ENCODE measurements at places on chromosomes 6 and 20.

- DNase-seq, result peak; percentile 50
These were observed 27.3 kb downstream of the NQO2 start for GRCh38 chr6:3026791-3027626.

- no peak for DNase-seq
These were observed 122.8 kb downstream of the CCDC170 start for GRCh38 chr6:151616600-151616999.

DNA sequence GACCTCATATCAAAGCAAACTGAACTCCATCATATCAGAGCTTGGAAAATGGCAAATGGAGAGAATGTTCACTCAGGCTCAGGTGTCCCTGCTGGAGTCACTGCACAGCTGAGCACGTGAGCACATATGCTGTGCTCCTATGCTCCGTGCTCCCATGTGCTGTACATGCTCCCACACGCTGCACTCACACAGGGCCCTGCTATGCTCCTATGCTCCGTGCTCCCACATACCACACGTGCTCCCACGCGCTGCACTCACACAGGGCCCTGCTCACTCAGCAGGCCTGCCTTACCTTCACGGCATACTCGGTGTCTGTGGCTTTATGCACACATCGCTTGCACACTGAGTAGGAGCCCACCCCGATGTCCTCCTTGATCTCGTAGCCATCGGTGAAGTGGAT, 65.7 kb upstream of the MPC1 start:
- no peak for DNase-seq

DNA sequence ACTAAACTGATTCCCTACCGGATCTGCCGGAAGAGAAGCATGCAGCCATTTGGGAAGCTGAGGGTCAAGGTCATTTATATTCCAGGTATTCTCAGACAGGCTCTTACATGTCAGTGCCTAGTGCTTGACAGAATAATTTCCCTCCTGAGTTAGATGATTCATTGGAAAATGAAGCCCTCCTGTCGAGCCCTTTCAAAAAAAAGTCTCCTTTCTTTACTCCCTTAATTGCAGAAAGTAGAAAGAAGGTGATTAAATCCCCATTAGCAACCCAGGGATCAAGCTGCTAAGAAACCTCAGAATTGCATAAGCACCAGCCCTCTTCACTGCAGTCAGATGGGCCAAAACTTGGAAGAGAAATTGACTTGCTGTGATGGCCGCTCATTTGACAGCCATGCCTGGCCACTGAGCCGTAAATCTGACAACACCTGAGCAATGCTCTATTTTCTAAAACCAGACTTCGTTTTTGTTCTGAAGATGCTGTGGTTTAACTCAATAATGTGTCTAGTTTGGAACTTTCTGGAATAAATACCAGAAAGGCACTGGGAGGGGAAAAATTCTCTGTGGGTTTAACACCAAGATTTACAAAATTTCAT, 61.0 kb upstream of the ARMH2 start:
- DNase-seq, result no peak

DNA sequence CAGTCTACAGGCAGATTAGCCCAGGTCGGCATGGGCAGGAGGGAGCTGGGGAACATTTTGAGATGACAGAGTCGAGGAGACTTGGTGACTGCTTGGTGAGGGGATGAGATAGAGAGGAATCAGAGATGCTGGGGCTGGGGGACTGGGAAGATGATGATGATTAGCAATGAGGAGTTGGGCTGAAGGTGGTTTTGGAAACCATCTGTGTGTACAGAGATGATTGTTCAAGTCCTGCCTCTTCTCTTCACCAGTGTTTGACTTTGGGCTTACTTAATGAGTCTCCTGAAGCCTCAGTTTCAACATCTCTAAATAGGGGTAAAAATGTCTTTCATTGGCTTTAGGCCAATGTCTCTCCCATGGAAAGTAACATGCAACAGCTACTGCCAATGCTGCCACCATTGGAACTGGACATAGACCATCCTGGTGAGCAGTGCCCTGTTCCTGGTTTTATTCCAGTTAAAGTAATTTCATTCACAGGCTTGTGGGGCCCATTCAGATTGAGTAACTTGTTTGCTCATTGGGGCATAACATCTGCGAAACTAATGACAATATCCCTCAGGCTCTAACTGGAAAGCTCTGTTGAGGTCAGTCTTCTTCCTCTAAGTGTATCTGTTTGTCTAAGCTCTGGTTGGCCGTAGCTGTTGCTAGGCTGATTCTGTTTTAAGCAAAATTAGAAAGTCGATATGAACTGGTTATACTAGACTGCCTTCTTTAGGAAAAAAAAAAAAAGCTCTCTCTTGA, 99.1 kb downstream of the ARMC2 start:
- no peak for DNase-seq

DNA sequence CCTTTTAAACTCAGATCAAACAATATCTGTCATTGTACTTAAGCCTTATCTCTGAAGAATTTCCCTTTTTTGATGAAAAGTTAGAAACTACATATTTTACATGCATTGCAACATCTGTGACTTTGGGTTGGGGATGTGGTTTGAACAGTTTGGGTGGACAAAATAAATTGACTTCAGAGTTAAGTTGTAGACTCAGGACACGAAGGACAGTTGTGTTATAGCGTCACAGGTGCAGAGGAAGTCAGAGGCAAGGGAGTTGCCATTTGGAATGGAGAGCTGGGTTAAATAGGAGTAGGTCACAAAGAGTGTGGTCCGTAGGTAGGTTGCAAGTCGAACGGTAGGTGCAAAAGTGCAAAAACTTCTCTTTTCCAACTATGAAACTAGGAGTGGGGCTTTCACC, 46.0 kb downstream of the ZFAND3 start:
- DNase-seq, result no peak

DNA sequence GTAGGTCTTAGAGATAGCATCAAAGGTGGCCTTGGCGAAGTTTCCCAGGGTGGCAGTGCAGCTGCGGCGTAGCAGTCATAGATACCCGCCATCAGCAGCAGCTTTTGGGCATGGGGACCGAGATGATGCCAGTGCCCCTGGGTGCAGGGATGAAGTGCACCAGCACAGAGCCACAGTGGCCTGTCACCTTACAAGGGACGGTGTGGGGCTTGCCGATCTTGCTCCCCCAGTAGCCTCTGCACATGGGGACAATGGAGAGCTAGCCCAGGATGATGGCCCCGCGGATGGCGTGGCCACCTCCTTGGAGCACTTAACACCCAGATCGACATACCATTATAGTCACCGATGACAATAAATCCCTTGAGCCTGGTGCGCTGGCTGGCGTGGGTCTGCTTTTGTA, 195.5 kb downstream of the ZMYND8 start:
- DNase-seq, result no peak

GRCh38 chr20:48298851-48299484, 513.7 kb upstream of the SULF2 start:
- DNase-seq, result no peak

DNA sequence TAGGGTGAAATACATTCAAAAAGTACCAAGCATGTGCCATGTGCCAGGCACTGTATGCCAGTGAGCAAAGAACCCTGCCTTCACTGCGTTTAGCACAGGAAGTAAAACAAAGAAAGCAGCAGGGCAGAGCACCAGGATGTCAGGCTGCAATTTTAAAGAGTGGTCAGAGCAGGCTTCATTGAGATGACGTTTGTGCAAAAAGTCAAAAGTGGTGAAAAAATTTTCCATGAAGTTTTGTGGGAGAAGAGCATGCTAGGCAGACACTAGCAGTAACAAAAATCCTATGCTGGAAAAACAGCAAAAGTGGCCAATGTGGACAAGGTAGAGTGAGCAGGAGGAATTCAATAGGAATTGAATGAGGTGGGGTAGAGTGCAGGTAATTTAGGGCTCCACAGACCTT, 31.3 kb downstream of the AKIRIN2 start:
- DNase-seq, result no peak

- no peak for DNase-seq
These were observed 6.5 kb upstream of the ZSCAN9 start for GRCh38 chr6:28218312-28219248.

DNA sequence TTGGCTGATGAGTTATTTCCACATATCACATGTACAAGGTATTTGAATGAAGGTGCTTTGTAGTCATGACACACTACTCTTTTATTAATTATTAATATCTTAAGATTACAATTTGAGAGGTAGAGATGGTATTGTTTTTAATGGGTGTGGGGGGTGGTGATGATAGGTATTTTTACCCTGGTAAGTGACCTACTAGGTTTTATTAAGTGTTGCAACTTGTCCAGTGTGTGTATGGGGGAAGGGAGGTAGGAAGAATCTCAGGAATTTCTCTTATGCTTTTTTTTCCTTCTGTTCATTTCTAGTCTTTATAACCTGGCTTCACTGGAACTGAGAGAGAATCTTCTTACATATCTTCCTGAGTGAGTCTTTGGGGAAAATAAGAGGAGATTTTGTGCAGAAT, 101.4 kb downstream of the LRRC1 start:
- DNase-seq, result no peak

DNA sequence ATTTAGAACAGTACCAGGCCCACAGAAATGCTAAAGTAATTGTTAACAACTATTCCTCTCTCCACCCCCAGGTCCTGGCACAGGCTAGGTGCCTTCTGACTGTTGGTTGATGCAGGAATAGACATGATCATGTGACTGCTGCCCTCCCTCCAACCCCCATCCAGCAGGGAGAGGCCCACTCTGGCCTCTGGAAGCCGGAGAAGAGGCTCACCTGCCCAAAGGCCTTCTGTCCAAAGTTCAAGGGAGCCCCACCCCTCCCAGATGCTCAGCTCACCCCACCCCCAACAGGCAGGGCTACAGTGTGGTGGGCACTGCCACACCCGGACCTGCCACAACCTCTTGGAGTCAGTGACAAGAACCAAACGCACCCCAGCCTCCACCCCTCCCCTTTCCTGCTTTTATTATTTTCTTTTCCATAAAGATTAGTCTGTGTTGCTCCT, 26.9 kb upstream of the FOXP4 start:
- no peak for DNase-seq

- no peak for DNase-seq
These were observed 63.3 kb downstream of the CD24 start for GRCh38 chr6:106910999-106911949.

DNA sequence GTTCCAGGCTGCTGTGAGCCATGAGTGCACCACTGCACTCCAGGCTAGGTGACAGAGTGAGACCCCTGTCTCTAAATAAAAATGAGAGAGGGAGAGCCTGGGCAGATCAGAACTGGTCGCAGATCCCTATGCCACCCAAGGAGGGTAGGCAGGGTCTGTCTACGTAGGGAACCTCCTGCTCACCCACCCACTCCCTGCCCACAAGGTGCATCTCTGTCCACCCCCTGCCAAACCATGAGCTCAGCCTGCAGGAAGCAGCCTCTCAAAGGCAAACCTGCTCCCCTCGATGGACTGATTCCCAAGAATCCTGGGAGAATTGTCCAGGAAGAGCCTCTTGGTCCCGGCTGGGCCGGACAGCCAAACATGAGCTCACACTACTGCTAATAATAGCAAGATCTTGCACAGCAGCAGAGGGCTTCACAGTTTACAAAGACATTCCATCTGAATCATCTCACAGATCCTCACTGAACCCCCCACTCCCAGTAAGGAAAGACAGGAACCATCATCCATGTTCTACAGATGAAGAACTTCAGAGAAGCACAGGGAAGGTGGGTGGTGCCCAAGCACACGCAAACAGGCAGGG, 27.8 kb upstream of the TLDC2 start:
- DNase-seq, result no peak

DNA sequence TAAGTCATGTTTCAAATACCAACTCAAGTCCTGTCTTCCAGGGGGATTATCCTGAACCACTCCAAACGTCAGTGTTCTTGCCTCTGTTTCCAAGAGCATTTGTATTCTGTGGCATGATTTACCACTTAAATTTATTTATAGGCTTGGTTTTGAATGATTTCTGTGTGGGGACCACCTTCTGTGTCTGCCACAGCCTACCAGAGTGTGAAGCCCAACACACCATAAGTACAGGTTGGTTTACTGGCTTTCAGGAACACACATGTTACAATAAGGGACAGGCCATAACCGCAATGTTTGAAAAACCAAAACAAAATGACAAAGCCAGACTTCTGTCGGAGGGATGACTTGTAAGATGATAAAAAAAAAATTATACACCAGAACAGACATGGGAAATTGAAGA, 56.5 kb upstream of the MAP3K7 start:
- DNase-seq, result no peak

DNA sequence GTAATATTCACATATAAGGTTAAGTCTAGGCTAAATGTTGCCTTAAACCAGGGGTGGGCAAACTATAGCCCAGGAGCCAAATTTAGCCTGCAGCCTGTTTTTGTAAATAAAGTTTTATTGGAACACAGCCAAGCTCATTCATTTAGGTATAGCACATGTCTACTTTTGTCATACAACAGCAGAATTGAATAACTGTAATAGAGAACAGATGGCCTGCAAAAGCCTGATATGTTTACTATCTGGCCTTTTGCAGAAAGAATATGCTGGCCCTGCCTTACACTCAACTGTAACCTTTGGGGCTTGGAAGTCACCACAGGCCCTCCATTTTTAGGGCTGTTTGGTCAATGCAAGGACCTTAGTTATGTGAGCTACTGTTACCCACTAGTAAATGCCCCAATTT, 17.7 kb upstream of the BCLAF1 start:
- DNase-seq, result no peak

GRCh38 chr20:49762940-49763766, 49.5 kb upstream of the B4GALT5 start:
- DNase-seq, result no peak

DNA sequence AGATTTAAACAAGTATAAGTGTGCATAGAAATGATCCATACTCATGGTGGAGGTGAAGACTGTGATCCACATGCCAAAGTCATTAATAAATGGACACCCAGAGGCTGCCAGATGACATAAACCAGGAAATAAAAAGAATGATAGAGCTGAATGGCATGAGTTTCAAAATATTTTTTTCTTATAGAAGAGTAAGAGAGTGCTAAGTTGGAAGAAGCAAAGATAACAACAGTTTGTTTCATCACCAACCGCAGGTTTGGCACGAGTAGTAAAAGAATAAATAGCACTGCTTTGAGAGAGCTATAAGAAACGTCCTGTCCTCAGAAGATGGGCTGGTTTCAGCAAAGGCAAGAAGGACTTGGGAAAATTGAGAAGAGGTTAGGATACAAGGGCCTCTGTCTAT, 246.9 kb downstream of the UBE3D start:
- no peak for DNase-seq

DNA sequence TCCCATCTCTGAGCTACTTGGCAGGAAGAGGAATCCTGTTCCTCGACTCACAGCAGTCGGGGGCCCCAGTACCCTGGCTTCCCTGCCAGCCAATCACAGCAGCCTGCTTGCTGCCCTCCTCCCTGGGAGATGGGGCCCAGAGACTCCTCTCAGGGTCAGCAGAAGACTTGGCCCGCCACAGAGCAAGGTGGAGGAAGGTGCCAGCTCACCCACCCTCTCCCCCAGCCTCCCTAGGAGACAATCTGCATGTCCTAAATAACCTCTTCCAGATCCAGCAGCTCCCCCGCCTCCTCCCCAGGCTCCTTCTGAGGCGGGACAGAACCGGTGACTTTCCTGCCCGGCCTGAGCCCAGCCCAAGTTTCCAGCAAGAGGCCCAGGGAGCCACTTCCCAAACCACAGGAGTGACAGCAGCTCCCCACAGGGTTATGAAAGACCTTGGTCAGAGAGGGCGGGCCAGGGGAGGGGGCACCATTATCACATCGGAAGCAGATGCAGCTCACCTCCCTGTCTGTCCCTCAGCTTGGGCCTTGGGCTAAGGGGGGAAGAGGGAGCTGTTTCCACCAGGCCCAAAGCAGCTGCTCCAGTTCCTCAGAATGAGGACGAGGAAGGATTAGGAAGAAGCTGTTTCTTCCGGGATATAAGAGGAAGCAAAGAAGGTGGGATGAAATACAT, 2.3 kb downstream of the CCND3 start:
- peak; percentile 49 for DNase-seq

GRCh38 chr20:50284811-50285375, 94.3 kb downstream of the CEBPB start:
- no peak for DNase-seq

GRCh38 chr6:53347921-53348370, 804 bp downstream of the ELOVL5 start:
- peak; percentile 58 for DNase-seq

GRCh38 chr20:1377984-1378734, 14.7 kb downstream of the FKBP1A start:
- DNase-seq, result no peak

Data from T-helper 2 cell treated with Interferon-gamma antibody and Interleukin-4, amounts not matched to agents 5 μg/mL and 100 μg/mL, for 36 hours (primary cell).